Activated naive CD8-positive, alpha-beta T cell treated with anti-CD3 and anti-CD28 coated beads, Interleukin-2, amount 50 U/mL, for 24 hours (primary cell): ENCODE measurements at places on chromosomes 3 and 15.

DNA sequence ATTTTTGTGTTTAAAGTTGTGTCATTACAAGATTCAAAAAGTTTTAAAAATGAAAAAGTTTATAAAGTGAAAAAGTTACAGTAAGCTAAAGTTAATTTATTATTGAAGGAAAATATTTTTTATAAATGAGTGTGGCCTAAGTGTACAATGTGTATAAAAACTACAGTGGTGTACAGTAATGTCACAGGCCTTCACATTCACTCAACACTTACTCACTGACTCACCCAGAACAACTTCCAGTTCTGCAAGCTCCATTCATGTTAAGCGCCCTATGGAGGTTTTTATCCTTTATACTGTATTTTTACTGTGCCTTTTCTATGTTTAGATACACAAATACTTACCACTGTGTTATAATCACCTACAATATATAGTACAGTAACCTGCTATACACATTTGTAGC lies 76.3 kb downstream of the DTWD1 start:
- no peak for DNase-seq

GRCh38 chr15:45378149-45378912 lies at the start of gene GATM:
Gene GATM (minus strand): TSS chr15:45378544. CDS start chr15:45378453, 91 bp downstream.
- DNase-seq: peak; percentile 59

DNA sequence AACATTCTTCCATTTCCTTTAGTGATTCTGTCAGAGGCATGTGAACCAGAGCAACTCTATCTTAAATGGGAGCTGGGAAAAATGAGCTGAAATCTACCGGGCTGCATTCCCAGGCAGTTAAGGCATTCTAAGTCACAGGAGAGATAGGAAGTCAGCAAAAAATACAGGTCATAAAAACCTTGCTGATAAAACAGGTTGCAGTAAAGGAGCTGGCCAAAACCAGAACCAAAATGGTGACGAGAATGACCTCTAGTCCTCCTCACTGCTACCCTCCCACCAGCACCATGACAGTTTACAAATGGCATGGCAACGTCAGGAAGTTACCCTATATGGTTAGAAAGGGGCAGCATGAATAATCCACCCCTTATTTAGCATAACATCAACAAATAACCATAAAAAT lies 66.4 kb downstream of the B3GALNT1 start:
- no peak for DNase-seq

GRCh38 chr3:64222501-64223111 lies 2.7 kb downstream of the PRICKLE2 start:
- DNase-seq: no peak

DNA sequence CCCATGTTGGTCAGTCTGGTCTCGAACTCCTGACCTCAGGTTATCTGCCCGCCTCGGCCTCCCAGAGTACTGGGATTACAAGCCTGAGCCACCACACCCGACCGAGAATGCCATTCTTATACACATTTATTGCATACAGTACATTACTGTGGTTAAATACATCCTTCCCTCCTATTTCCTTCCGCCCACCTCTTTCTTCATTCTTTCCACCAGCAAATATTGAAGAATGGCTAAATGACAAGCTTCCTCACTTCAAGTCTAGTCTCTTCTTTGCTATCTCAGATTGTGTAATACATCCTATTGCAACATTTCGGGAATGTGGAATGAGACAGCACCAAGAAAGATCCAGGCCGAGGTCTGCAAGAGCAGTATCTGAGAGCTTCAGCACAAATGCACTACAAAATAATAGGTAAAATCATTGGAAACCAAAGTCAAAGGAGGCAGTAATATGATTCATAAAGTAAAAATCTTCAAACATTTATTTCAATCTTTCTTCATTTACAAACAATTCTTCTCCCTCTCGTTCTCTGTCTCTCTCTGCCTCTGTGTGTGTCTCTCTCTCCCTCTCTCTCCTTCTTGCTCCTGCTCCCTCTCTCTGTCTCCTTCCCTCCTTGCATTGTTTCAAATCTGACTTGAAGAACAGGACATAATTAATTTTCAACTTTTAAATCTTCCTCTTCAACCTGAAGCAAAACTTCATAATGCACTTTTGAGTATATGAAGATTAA lies 94.7 kb upstream of the TGFBR2 start:
- DNase-seq: peak; percentile 29

- DNase-seq: no peak
Observed at GRCh38 chr3:43194069-43194468, 88.2 kb upstream of the POMGNT2 start.

- no peak for DNase-seq
Observed at GRCh38 chr3:61454006-61454585, 107.3 kb upstream of the PTPRG start.

DNA sequence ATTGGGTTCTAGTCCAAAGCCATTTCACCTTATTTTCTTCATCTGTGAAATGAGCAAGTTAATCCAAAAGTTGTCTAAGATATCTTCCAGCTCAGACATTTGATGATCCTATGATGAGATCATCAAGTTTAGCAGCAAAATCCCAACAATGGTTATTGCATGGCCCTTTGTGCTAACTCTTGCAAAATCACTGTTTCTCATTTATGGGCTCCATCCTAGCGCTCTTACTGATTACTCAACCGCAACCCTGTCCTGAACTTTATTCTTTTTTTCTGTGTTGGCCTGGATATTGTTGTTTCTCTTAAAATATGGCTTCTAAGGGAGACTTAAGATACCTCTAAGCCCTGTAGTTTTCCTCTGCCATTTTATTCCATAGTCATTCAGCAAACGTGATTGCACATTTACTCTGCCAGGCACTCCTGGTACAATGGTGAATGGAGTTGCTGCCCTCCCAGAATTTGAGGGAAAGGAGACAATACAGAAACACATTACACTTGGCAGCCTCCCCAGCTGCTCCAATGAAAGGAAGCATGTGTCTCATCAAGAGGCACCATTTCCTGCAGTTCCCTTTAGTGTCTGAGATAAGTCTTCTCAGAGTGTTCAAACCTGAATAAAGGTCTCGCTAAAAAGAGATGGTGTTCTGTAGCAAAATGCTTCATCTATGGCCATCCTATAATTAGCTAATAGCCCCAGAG lies 4.4 kb downstream of the GXYLT2 start:
- no peak for DNase-seq

GRCh38 chr3:142651711-142652110 lies 55.5 kb downstream of the PLS1 start:
- DNase-seq: no peak

GRCh38 chr3:84039099-84039498 lies 919.7 kb upstream of the CADM2 start:
- no peak for DNase-seq

DNA sequence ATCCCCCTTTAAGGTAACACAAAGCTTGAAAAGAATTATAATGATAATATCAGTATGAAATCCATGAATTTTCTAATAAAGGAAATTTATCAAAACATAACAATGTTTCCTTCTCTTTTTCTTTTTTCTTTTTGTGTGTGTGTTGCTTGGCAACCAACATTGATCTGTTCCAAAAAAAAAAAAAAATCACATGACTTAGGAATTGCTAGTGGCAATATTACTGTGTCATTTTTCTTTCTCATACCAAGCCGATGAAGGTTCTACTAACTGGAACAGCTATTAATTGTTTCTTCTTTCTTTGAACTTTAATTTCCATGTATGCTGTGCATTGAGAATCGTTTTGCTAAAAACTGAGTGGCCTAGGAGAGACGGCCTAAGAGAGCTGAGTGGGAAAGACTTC lies 317.7 kb upstream of the ONECUT1 start:
- DNase-seq: no peak

GRCh38 chr3:178663201-178663934 lies 127.1 kb downstream of the KCNMB2 start:
- DNase-seq: no peak
